Stimulated activated CD8-positive, alpha-beta memory T cell treated with anti-CD3 and anti-CD28 coated beads, Interleukin-4, amount 100 ng/mL, for 1 hour (primary cell): ENCODE measurements at places on chromosomes 7 and 10.

DNA sequence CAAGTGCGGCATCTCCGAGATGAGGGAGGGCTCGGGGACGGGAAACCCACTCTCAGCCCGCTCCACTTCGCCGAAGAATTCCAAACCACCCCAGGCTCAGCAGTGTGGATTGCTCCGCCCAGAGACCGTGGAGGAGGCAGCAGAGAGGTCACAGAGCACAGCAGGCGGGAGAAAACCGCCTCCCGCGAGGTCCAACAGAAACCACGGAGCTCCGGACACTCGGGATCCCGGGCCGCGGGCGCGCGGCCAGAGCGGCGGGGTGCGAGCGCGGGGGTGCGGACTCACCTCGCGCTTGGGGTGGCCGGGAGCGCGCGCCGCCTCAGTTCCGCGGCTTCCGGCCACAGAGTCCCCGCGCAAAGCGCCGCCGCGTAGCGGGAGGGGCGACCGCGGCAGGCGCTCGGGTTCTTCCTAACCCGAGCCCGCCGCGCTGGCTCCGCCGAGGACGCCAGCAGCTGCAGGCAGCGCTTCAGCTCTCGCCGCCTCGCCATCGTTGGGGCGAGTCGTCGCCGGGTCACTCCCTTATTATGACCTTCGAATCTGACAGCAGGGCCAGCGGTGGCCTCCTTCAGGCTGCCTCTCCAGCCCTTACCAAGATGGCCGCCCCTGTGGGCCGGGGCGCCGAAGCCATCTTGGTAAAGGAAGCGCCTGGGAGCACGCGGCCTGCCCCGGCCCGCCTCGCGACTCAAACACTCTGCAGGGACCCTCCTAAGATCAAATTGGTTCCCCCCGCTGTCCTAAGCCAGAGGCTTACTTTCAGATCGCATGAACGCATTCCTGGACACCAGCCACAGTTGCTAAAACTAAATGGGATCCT lies at the start of gene NAPEPLD:
Gene NAPEPLD, minus strand, starts transcription at position 106 of the 814 bp plus-strand sequence. CDS start 20,323 bp downstream, outside the sequence.
- peak; percentile 40 for DNase-seq

- no peak for DNase-seq
Measured at GRCh38 chr7:87874066-87874465, 2.1 kb downstream of the SLC25A40 start.

DNA sequence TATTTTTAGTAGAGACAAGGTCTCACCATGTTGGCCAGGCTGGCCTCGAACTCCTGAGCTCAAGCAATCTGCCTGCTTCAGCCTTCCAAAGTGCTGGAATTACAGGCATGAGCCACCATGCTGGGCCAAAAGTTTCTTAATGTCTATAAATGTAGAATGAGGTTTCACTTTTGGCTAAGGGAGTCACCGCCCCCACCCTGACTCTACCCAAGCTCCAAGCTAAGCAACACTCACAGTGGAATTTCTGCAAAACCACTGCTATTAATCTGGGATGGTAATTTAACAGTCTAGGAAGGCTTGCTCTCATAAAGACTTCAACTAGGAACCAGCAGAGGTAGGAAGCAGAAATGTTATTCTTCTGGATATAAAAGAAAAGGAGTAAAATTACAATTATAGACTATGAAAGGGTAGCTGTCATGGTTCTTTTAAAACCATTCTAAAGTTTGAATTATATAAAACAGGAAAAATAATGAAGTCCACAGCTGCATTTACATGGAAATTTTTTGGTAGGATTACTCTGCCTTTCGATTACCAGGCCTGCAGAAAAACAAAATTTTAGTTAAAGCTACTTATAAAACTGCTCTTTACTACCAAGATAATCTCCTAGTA lies 211.6 kb downstream of the SFMBT2 start:
- no peak for DNase-seq

DNA sequence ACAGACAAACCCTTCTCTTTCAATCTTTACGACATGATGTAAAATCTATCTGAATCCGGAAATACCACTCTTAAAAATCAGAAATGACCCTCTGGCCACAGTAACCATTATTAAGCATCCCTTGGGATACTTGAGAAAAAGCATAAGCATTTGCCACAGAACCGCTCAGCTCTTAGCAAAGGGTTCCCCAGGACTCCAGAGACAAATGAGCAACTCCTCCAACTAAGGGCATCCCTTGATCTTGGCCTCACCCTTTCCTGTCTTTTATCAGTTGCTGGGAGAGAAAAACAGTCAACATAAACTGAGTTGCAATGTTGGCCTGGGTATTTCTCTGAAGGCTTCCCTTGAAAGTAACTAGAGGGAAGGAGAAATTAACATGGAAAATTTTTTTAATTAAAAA lies 3.5 kb downstream of the PDLIM1 start:
- no peak for DNase-seq

DNA sequence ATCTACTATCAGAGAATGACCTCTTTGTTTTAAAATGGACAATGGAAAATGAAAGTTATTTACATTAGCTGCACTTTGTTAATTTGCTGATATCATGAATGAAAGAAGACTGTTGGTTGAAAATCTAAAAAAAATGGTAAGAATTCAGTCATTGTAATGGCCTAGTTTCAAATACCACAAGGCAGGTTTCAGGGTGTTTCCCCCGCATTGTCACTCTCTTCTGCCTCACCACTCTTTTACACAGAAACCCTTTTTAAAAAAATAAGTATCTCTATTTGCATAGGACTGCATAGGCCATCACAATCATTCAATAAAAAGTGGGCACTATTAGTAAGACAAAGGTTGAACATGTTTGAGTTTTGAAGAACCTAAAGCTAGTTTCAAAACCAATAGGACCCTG lies 737.1 kb downstream of the INHBA start:
- DNase-seq, result no peak

DNA sequence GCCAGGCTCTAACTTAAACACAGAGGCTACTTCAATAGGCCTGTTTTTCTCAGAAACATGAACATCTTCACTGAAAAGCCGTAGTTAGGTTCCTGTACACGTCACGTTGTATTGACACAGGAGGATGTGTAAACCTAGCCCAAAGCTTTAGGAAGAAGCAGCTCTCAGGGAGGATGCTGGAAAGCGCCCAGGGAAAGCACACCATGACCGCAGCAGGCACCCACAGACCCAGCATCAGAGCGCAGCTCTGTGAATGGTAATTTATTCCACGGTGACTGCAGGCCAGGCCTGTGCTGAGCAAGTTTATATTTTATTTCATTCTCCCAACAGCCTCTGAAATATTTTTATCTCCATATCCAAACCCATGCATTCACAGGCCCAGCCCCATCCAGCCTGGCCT lies 51.1 kb downstream of the ASB13 start:
- DNase-seq, result no peak

DNA sequence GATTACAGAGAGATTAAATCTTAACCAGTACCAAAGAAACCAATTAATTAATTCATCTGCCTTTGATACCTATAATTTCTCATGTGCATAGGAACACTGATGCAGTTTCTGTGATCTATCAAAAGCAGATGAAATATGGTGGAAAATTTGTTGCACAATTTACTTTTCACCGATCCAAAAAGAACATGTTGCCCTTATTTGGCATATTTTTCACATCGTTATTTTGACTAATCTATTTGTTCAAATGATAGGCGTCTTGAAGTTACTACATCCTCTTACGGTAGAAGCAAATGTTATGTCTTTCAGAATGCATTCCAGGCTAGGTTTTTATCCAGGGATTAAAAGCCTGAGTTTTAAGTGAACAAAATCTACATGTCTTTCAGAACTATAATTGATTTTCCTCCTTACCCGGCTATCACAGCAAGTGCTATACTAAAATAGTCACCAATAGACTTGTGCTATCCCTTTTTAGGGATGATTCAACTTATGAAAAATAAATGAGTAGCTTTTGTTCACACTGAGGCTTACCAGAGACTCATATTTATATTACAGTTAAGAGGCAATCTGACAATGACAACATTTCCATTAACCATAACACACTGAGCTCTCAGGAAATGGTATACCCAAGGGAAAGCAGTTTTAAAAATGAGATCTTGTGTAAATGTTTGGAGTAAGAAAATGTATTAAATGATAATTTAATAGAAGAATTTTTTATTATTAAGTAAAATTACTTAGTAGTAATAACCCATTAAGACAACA lies 16.8 kb upstream of the TES start:
- no peak for DNase-seq

DNA sequence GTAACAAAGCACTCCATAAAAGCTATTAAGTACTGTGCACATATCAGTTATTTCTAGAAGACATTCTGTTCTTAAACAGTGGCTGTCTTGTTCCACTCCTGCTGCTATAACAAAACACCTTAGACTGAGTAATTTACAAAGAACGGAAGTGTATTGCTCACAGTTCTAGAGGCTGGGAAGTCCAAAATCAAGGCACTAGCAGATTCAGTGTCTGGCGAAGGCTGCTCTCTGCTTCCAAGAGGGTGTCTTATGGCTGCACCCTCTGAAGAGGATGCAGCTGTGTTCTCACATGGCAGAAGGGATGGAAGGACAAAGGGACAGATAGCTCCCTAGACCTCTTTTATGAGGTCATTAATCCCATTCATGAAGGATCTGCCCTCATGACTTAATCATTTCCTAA lies 424.2 kb upstream of the ZMIZ1 start:
- no peak for DNase-seq

DNA sequence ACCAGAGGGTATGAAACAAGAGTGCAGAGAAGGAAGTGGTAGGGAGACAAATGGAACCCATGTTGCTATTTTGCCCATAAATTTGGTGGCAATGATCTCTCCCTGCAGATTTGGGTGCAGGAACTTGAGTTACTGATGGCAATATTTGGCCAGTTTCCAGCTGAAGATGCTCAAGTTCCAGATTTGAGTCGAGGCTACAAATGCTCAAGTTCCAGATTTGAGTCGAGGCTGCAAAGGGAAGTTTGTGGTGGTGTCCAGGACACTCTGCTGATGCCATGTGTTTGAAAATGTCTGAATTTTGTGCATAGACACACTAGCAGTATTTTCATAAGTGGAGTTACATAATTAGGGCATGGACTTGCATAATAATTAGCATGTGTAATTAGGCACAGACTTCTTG lies 40.8 kb downstream of the TBXAS1 start:
- no peak for DNase-seq
